Hindlimb muscle (tissue), 1 donor: ENCODE measurements at places on chromosomes 1 and 21. TPM values are rescaled to one million over a fixed set of nuclear protein-coding genes. Genes with fewer than 3 reads are reported as not detected.

GRCh38 chr1:68162761-68163160, 69.6 kb downstream of the WLS start:
- DNase-seq, result no peak

GRCh38 chr1:29272147-29272907, 36.0 kb downstream of the PTPRU start:
- DNase-seq, result no peak

DNA sequence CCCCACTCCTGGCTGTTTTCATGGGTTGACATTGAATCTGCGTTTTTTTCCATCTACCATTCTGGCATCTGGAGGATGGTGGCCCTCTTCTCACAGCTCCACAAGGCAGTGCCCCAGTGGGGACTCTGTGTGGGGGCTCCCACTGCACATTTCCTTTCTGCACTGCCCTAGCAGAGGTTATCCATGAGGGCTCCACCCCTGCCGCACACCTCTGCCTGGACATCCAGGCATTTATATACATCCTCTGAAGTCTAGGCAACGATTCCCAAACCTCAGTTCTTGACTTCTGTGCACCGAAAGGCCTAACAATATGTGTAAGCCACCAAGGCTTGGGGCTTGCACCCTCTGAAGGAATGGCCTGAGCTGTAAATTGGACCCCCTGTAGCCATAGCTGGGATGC, 147.9 kb upstream of the FMN2 start:
- DNase-seq, result no peak

GRCh38 chr1:162901243-162901642, 40.3 kb upstream of the CCDC190 start:
- DNase-seq, result no peak

DNA sequence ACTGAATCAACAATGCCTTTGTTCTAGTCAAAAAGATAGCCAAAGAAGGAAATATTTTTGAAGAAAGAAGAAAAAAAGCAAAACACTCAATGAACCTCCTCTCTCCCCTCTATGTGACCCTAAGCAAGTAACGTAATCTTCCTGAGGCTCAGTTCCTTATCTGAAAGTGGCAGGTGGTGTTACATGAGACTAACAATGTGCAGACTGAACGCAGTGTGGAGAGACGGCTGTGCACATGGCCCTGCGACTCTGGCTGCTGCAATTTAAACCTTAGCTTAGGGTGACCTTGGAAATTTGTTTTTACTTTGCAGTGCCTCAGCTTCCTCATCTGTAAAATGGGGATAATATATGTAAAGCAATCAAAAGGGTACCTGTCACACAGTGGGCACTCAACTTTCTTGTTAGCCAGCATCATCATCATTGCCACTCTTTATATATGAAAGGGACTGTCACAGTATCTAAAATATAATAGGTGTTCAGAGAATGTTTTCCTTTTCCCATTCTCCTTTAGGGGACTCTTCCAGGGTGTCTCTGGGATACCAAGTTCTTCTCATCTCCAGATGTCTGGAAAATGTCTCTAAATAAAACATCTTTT, 100.1 kb upstream of the JUN start:
- DNase-seq, result no peak

GRCh38 chr1:179510038-179510437, 65.7 kb downstream of the NPHS2 start:
- no peak for DNase-seq

DNA sequence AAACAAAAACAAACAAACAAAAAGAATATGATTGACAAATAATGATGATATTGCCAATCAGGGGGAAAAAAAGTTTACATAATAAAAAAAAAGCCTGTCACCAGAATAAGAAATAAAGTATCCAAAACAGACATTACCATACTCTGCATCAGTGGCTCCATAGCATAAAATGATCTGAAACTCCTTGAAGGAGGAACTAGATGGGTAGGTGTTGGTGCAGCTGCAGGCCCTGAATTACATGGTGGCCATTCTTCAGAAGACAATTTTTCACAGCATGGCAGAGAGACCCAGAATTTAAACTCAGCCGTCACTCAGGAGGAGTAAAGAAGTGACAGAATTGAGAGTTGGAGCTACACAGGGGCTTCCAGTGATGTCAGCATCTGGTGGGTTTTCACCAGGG, 60.2 kb downstream of the GLUL start:
- DNase-seq, result no peak

GRCh38 chr1:183279835-183280234, 93.8 kb downstream of the LAMC2 start:
- no peak for DNase-seq

DNA sequence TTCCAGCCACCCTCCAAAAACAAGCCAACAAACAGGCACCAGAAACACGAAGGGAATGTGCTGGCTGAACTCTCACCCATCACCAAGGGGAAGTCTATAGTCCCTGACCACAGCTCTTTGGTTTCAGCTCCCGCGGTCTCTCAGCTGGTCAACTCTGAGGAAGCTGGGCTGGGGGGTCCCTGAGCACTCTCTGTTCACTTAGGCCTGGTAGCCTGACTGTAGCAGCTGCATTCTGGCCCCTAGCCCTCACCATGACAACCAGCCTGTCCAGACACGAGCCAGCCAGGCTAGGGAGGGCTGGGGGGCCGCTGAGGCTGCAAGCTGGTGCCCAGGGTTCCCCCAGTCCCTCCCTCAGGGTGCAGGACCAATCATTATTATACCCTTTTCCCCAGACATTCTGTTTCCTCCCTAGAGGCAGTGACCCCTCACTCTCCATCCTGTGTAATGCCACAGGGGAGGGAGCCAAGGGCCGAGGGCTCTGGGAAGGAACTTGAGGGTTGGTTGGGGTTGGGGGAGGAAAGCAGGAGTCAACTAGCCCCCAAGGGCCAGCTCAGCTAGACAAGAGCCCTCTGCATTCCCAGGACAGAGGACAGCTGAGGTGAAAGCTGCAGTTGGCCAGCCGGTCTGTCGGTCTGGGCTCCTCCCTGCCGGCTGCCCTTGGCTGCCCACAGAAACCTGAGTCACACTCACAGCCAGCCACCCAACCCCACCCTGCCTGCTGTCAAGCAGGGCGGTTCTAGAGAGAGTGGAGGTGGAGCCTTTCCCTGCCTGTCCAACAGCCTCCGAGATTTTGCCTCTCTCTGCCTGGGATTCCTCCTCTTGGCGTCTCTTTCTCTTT, 1.2 kb upstream of the TRAPPC3 start:
- peak; percentile 84 for DNase-seq

DNA sequence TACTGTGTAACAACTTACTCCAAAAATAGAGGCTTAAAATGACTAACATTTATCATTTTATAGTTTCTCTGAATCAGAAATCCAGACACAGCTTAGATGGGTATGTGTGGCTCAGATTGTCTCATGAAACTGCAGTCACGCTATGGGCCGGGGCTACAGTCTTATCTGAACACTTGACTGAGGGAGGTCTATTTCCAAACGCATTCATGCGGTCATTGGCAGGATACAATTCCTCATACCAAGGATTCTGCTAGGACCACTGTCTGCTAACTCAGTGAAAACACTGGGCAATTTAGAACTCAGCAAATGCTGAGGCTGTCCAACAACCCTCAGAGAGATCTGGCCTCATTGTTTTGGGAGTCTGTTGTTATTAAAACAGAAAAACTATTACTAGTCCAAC, 178.6 kb downstream of the TBX15 start:
- no peak for DNase-seq

DNA sequence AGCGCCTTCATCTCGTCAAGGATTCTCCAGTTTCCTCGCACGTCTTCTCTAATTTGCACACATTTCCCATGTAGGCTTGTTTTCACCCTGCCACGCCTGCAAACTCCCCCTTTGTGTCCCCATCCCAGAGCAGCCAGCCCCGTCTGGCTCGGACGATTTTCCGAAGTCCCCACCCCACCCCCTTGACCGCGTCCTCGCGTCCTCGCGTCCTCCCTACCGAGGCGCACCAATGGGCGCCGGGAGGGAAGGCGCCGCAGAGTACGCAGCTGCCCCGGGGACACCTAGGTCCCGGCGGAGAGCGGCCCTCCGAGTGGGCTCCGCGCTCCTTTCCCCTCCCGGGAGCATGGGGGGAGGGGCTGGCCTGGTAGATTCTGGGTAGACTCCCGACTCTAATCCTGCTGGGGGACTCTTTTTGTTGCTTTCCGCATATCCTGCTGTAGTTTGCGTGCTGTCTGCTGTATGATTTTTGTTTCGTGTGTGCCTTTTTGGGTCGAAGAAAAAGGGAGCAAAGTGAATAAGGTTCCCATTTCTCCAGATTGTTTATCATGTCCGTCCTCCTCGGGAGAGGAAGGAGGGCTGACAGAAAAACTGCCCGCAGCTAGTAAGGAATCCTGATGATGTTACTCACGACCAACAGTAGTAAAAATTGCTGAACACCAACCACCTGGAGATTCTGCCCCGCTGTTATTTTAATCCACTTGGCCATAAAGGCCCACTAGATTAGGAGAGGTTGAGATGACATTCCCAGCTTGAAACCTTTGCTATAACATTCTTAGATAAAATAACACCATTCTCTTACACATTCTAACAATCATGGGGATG, 1.5 kb downstream of the CACHD1 start:
- DNase-seq, result peak; percentile 66

TP53BP2 gene
- polyA plus RNA-seq, result 33.6 TPM

C4BPA gene
- 0.17 TPM for polyA plus RNA-seq

STK40 gene
- 22.3 TPM for polyA plus RNA-seq

DEPDC1 gene
- polyA plus RNA-seq, result 5.3 TPM

ADORA1 gene
- polyA plus RNA-seq, result 8.2 TPM
